HEK293T (cell line): ENCODE measurements at places on chromosomes 4 and X.

- no peak for DNase-seq
These were observed 840.8 kb upstream of the HTR2C start for GRCh38 chrX:113743069-113743468.

GRCh38 chrX:120301960-120302359, 9.3 kb downstream of the TMEM255A start:
- DNase-seq = no peak

- DNase-seq = no peak
These were observed 5.0 kb downstream of the FRYL start for GRCh38 chr4:48774760-48775710.

DNA sequence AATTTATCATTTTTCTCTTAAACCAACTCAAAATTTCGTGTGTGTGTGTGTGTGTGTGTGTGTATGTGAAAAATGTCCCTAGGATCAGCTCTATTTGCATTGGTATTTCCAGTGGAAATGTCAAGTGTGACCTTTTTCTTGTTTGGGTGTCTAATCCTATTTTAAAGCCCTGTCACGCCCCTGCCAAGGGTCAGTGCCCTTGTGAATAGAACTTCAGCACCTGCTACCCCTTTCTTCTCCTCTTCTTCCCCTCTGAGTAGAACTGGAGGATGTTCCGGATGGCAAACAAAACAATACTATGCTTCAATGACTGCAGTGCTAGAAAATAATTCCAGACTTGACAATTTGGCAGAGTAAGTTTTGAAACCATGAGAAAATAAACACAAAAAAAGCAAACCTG, 67.3 kb downstream of the SPRY1 start:
- no peak for DNase-seq

DNA sequence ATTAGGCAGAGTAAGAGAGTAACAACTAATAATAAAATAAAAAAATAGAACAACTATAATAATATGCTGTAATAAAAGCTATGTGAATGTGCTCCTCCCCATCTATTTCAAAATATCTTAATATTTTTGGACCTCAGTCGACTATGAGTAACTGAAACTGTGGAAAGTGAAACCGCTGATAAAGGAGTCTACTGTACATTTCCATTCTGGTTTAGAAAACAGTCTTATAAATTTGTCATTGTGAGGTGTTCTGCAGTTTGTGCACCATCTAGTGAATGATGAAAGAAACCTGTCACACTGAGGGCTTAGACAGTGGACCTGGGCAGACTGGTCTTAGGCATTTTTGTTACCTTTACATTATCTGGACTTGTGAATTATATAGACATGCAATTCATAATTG, 42.0 kb downstream of the TMEM150C start:
- DNase-seq = no peak

GRCh38 chr4:168449719-168450452, 30.4 kb downstream of the DDX60L start:
- no peak for DNase-seq

DNA sequence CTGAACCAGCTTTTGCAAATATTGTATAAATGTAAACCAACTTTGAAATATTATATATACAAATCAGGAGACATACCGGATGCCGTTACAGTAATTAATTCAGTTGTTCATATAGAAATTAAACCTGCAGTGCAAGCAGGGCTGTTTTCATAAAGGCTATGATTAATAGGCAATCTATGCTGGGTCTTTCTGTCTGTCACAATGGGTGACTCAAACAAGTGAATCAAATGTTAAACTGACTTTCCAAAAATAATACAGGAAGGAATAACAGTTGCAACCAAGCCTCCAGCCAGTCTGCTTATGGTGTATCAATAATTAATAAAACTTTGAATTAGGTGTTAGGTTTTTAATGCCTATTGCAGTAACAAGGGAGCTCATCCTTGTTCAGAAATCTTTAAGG, 43.9 kb downstream of the GABRB1 start:
- no peak for DNase-seq

- DNase-seq = no peak
These were observed 28.1 kb downstream of the ENPEP start for GRCh38 chr4:110504084-110504435.

- no peak for DNase-seq
These were observed 19.5 kb downstream of the SMAD1 start for GRCh38 chr4:145501051-145501660.

DNA sequence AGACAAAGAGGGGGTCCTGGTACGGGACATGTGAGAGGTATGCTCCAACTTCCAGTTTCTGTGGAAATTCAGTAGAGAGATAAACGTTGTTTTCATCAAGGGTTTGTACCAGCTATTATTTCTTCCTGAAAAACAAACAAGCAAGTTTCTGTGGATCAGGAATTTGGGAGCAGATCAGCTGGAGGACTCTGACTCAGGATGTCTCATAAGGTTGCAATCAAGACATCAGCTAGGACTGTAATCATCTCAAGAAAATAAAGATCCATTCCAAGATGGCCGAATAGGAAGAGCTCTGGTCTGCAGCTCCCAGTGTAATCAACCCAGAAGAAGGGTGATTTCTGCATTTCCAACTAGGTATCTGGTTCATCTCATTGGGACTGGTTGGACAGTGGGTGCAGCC, 23.5 kb upstream of the NFKB1 start:
- DNase-seq = no peak

GRCh38 chrX:136209751-136210150, 41.4 kb downstream of the MAP7D3 start:
- no peak for DNase-seq

DNA sequence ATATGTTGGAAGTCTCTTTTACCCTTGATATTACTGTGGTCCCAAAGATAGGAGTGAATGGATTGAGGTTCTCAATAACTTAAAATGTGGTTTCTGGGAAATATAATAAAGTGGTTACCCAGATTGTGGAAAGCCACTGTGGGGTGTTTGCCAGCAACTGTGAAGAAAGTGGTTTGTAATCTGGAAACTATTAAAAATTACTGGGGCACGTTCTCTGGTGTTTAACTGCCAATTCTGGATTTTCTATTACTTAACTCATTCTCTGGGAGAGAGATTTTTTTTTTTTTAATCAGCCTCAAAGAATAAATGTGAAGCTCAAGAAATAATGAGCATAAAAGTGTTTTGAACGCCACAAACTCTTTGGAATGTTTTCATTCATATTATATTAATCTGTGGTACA, 4.9 kb upstream of the CXCL6 start:
- no peak for DNase-seq

DNA sequence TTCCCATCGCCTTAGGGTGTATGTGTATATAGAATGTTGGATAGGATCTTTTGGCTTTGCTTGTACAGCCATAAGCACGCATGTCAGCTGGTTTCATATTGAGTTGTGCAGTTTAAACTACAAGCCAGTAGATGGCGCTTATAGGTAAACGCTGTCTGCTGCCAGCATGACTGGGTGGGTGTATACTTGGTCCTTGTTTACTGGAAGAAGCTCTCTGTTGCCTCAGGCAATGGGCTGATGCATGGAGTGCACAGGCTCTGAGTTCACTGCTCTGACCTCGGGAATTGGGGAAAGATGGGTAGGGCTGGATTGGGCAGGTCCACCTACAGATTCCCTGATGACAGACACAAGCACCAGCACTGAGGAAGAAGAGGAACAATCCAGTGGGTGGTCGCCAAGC, 831.5 kb downstream of the STIM2 start:
- DNase-seq = peak; percentile 23

- no peak for DNase-seq
These were observed 41.8 kb downstream of the NPY5R start for GRCh38 chr4:163385466-163385865.

GRCh38 chr4:86685401-86685800, 91.3 kb downstream of the PTPN13 start:
- no peak for DNase-seq

- no peak for DNase-seq
These were observed 156.6 kb downstream of the CAMK2D start for GRCh38 chr4:113604955-113605354.

- no peak for DNase-seq
These were observed 80.6 kb upstream of the CD99 start for GRCh38 chrX:2610246-2611170.

DNA sequence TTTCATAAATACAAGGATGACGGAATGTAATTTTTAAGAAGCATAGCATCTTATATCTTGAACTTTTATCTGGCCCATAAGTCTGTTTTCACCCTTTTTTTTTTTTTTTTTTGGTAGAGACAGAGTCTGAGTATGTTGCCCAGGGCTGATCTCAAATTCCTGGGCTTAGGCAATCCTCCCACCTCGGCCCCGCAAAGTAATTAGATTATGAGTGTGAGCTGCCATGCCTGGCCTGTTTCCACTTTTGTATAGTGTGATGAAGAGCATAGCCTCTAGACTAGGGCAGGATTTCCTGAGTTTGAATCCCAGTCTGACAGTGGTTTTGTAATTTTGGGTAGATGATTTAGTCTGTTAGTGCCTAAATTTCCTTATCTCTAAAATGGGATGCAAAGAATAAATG, 11.0 kb downstream of the STIM2 start:
- no peak for DNase-seq

GRCh38 chr4:45692131-45692735, 431.6 kb downstream of the GABRG1 start:
- no peak for DNase-seq

GRCh38 chrX:68238568-68238967, 194.7 kb downstream of the OPHN1 start:
- DNase-seq = peak; percentile 27

GRCh38 chrX:18616688-18617406, 55.1 kb downstream of the RS1 start:
- no peak for DNase-seq

DNA sequence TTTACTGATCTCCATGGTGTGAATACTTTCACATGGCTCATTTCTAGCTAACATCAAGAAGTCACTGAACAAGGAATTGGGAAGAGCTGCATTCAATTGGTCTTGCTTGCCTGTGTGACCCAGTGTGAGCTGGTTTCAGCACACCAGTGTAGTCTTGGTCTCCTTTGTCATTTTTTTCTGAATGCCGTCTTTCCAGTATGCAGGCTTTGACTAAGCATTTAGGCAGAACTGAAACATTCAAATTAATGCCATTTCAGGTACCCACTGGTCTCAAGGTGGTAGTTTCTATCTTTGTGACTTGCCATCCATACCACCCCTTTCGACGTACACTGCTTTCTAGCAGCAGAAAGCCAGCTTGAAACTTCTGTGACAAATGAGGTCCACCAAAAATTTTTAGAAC, 550.5 kb upstream of the BOD1L1 start:
- DNase-seq = no peak

DNA sequence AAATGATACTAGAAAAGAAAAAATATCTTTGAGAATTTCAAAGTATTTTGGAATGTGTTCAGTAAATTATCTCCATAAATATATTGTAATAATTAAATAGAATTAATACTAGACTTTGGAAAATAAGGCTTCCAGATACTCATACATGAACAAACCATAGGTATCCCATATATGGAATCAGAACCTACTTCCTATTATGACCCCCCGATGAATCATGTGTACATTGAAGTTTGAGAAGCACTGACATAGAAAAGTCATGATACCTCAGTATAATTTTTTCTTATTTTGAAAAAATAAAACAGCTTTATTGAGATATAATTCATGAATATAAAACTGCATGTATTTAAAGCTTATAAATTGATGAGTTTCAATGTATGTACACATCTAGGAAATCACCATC, 27.2 kb upstream of the SMARCA5 start:
- DNase-seq = no peak

- peak; percentile 58 for DNase-seq
These were observed 30.6 kb upstream of the IL9R start for GRCh38 chrX:155966876-155967275.

DNA sequence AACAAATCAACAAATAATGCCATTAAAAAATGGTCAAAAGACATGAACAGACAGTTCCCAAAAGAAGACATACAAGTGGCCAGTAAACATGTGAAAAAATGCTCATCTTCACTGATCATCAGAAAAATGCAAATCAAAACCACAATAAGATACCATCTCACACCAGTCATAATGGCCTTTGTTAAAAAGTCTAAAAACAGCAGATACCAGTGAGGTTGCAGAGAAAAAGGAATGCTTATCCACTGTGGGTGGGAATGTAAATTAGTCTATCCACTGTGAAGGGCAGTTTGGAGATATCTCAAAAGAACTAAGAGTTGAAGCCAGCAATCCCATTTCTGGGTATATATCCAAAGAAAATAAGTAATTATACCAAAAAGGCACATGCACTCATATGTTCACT, 668.1 kb upstream of the CPEB2 start:
- no peak for DNase-seq

- DNase-seq = no peak
These were observed 71.6 kb upstream of the NFKB1 start for GRCh38 chr4:102429553-102429952.

DNA sequence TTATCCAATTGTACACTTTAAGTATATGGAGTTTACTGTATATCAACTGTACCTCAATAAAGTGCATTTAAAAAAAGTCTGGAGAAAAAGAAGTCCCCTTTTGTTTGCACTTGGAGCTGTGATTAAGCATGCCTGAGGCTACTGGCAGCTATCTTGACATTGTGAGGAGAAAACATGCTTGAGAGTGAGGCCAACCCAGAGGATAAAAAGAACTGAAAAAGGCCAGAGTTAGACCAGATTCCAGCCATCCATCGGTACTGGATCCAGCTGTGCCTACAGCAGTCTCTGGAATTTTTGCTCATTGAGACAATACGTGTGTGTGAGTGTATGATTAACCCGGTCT, 57.4 kb downstream of the LGI2 start:
- DNase-seq = no peak

DNA sequence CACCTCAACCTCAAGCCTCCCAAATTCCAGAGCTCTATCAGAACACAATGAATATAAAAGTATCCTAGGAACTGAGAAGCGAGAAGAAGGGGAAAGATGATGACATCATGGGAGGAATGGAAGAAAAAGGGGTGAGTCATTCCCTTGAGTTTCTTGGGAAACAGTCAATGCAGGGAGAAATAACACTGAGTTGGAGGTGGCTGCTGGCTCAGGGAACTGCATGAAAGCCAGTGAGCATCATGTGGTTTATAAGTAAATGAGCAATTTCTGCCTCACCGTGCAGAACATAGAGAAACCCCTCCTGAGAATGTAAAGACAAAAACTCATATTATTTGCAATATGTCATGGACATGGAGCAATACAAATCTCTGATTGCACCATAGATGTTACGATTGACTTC, 73.3 kb downstream of the SHOX start:
- DNase-seq = no peak

DNA sequence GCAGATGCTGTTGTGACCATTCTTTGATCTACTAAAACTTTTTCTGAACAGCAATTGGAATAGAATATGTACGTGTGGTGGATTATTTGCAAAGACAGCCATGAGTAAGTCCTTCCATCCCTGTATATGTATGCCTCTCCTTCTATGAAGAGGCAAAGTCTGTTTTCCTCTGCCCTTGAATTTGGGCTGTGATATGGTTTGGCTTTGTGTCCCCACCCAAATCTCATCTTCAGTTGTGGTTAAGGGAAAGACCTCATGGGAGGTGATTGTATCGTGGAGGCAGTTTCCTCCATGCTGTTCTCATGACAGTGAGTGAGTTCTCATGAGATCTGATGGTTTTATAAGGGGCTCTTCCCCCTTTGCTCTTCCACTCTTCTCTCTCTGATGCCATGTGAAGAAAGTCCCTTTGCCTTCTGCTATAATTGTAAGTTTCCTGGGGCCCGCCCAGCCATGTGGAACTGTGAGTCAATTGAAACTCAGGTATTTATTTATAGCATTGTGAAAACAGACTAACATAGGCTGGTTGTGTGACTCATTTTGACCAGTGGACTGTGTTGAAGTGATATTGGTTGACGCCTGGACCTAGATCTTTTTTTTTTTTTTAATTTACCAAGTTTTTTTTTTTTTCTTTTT, 108.3 kb upstream of the CAMK2D start:
- no peak for DNase-seq
